Activated CD4-positive, alpha-beta T cell treated with anti-CD3 and anti-CD28 coated beads, Interleukin-2, amount 50 U/mL, for 4 hours (primary cell): ENCODE measurements at places on chromosomes 16 and 17.

DNA sequence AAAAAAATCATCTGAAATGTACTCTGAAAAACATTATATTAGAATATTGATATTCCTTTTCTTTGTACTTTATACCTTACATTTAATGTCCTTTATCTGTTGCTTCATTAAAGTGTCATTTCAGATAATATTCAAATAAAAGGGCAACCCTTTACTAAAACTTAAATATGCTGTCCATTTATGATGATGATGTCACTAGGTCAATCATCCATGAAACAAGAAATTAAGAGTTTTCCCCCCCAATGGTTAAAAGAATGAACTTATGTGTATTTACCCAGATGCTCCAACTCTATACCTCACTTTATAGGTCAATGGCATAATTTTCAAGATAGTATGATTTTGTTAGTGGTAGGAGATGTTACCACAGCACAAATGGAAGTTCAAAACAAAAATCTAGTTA is 15.3 kb downstream of the APPBP2 start:
- no peak for DNase-seq

DNA sequence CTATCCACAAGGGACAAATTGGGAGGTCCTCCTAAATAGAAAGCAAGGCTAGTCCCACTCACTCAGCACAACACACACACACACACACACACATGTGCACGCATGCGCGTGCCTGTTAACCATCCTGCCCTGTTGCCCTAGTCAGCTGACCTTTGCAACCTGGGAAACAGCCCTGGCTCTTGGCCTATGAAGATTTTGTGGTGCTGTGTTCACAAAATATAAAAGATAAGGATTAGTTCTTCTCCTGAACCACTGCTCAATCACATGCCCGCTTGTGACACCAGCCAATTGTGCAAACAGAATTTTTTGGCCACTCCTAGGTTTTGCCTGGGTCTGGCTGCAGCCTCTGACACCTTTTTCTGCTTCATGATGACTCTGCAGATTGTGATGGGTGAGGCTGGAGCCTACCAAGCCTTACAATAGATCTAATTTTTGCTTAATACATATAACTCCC is 3.3 kb upstream of the CES1 start:
- DNase-seq = no peak

GRCh38 chr16:61936522-61936921 is 99.7 kb downstream of the CDH8 start:
- no peak for DNase-seq

DNA sequence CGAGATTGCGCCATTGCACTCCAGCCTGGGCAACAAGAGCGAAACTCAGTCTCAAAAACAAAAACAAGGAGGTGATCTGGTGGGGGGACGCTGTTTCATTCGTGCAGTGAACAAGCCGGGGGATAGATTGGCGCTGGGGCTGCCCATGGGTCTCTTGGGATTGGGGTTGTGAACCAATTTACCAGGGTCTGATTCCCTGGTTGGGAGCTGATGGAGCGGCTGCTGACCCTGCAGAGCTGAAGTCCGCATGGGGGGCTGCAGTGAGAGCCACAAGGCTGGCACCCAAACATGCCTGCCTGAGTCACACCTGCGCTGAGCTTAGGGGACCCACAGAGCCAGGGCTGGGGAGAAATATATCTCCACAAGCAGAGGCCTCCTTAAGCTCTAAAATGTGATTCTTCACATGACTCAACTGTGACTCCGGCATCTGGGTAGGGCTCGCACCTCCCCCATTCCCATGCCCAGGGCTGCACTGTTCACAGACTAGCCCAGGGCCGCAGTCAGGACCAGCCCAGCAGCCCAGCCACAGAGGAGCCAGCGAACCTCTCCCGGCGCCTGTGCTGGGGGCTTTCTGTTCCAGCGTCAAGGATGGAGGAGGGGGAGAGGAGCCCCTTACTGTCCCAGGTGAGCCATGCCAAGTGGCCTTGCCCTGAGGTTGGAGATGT is 5.0 kb downstream of the TSPAN10 start:
- DNase-seq = no peak

GRCh38 chr17:1714980-1715802 is 5.0 kb upstream of the TLCD2 start:
- peak; percentile 47 for DNase-seq

GRCh38 chr17:11176549-11176948 is 64.5 kb upstream of the SHISA6 start:
- no peak for DNase-seq

DNA sequence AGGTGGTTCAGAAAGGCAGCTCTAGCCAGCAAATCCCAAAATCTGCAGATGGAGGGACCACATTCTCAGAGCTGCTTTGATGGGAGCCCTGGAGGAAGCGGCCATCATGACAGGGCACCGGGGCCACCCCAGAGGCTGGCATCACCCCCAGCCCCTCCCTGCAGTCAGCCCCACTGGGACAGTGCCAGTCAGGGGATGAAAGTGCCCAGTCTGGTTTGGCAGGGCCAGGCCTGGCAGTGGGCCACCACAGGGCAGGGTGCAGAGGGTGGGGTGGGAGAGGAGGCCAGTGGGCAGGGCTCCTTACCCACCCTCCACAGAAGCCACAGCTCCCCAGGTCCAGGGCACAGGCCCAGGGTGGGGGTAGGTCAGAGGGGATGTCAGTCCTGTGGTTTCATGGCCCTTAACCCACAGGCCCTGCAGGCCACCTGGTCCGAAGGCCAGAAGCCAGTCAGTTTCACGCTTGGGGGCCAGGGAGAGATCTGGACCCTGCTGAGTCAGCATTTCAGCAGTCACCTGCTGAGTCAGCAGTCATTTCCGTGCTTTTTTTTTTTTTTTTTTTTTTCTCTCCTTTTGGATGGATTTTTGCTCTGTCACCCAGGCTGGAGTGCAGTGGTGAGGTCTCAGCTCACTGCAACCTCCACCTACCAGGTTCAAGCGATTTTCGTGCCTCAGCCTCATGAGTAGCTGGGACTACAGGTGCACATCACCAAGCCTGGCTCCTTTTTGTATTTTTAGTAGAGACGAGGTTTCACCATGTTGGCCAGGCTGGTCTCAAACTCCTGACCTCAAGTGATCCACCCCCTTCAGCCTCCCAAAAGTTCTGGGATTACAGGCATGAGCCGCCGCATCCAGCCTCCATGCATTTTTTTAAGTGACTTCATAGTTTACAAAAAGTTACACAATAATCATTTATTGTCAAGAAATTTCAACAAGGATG is 10.4 kb downstream of the SLC25A10 start:
- DNase-seq = no peak

- DNase-seq = no peak
Measured at GRCh38 chr17:69065113-69065512, 4.4 kb upstream of the ABCA9 start.

- DNase-seq = no peak
Measured at GRCh38 chr16:4746991-4747574, 12.7 kb downstream of the DNAAF8 start.

GRCh38 chr16:116015-116414 is 22.5 kb downstream of the NPRL3 start:
- no peak for DNase-seq

DNA sequence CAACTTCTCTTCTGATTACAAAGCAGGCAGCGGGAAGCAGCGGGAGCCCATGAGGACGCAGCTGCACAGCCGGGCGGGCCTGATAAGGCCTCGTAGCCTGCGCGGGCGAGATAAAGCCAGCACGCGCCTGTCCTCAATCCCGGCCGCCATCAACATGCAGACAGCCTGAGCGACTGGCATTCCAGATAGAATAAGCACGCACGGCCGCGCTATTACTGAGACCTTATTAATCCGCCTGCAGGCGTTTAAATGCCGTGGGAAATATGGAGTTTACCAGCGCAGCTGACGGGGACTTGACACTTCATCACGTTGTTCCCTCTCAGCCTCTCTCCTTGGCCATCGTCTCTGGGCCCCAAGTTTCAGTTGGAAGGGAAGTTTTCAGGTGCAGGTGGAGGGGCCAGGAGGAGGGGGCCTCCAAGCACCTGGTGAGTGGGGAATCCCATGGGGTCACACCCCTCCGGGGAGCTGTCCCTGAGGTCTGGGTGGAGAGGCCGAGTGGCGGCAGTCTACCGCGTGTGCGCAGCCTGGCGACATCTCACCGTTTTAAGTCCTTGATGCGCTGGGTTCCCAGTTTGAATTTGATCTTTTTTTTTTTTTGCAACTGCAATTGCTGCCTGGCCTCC is 27.3 kb upstream of the CBFA2T3 start:
- DNase-seq = no peak
